ENCODE measurements at places on chromosomes 3 and 15.
A peak's percentile ranks its signal among the peaks of the same experiment; 100 is the strongest.

DNA sequence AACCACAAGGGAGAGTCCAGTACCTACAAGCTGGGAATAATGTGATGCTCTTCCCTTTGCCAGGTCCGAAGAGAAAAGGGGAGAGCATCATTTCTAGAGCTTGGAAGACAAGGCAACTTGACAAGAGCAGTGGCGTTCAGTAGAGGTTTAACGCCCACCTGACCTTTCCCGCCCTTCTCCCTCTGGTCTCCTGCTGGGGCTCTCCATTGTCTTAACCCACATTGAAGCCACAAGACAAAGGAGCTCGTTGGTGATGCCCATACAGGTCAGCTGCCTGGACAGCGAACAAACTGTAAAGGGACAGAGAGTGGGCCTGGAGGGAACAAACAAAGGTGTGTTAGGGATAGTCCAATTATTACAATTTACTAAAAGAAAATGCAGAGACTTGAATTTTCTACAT is 13.1 kb upstream of the DUT start:
- no peak for DNase-seq
- H3K36me3 ChIP-seq, result no peaks in the 10 kb centered on the region
- H3K4me1 ChIP-seq, result no peaks in the 10 kb centered on the region
- H3K27ac ChIP-seq, result no peak overlapping the region

DNA sequence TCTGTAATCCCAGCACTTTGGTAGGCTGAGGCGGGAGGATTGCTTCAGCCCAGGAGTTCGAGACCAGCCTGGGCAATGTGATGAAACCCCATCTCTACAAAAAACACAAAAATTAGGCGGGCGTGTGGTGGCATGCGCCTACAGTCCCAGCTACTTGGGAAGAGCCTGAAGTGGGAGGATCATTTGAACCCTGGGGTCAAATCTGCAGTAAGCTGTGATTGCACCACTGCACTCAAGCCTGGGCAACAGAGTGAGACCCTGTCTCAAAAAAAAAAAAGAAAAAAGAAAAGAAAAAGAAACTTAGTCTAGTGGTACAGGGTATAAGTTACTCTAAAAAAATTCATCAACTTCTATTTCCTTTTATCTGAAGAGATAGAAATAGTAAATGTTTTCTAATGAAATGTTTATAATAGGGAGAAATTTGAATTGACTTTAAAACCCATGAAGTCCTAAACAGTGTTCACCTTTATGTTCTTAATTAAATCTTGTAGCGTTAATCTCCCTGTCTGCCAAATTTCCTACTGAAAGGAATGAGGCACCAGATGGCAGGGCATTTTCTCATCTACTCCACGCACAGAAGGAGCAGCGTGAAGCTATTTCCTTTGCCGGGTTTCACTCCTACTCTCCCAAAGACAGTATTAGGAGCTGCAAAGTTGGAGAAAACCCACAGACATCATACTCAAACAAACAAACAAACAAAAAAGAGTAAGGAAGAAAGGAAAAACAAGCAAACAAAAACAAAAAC is 1.9 kb downstream of the PCLAF start:
- no peak for DNase-seq
- H3K27ac ChIP-seq, result no peak overlapping the region
- H3K4me3 ChIP-seq, result peak overlapping the region; percentile 55
- H3K36me3 ChIP-seq, result no peaks in the 10 kb centered on the region
- peaks cover 12% of the 10 kb centered on the region for H3K4me1 ChIP-seq

GRCh38 chr3:146575636-146576035 is 29.5 kb downstream of the PLSCR5 start:
- no peaks in the 10 kb centered on the region for H3K36me3 ChIP-seq
- no peaks in the 10 kb centered on the region for H3K4me1 ChIP-seq
- no peaks in the 10 kb centered on the region for H3K27me3 ChIP-seq
- no peak overlapping the region for H3K27ac ChIP-seq

DNA sequence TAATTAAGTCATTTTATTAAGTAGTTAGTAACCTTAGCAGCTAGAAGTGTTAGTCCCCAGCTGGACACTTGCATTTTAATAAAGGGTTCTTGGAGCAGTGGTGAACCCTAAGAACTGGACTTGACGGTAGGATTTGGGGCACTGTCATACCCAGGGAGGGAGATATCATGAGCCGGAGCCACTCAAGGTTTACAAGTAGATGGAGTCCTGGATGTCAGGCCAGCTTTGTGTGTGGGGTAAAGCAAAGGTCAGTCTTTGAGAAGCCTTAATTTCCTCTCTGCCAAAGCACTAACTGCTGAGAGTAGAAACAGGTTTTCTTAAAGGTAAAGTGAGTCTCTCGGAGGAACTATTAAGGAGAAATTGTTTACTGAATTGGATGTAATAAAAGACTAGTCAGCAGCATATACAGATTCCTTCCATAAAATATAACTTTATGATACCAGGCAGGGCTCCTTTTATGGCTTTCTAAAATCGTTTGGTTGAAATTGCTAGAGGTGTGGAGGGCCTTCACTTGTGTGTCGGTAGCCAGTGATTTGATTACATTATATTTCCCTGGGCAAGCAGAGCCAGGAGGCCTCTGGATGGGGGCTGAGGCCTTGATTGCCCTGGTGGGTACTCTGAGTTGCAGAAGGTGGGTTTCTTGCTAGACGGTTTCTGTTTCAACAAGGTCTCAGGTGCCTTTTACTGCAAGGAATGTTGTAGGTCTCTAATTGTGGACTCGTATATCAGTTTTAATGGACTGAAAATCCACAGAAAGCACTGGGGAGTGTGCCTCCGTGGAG is 23.1 kb downstream of the SQOR start:
- H3K27me3 ChIP-seq, result no peaks in the 10 kb centered on the region
- H3K27ac ChIP-seq, result no peak overlapping the region
- no peaks in the 10 kb centered on the region for H3K36me3 ChIP-seq
- H3K4me3 ChIP-seq, result no peak overlapping the region

DNA sequence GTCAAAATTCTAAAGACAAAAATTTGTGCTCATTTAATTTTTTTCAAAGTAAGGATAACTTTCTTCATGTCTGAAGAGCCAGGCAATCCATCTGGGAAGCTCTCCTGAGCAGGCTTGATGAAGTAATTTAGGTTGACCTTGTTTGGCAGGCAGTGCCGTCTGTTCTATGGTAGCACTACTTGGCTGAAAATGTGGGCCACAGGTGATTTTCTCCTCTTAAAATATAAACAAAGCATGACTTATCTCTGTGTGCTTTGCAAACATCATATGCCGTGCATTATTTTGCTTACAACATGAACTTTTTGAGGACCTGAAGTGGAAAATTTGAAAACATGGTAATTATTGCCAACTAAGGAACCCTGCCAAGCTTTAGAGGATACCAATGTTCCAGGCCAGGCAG is 143.2 kb downstream of the RAP2B start:
- H3K36me3 ChIP-seq, result no peaks in the 10 kb centered on the region
- no peak for DNase-seq
- H3K4me3 ChIP-seq, result no peak overlapping the region
- H3K27ac ChIP-seq, result no peak overlapping the region
- no peaks in the 10 kb centered on the region for H3K4me1 ChIP-seq

DNA sequence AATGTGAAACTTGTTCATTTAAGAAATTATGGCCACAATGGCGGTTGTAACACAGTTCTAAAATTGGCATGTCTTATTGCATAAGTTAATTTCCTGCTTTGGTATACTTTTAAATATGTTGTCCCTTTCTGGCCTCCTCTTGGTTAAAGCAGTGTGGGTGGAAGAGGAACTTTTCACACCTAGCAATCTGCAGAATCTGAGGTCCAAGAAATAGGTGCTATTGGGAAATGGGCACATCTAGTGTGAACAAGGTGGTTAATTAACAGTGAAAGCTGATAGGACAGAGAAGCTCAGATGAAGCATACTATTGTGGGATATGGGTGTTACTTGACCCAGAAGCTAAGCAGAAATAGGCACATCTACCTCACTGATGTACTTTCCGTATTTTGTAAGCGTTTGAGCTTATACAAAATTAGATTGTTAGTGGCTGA is 10.6 kb downstream of the CMC1 start:
- H3K27ac ChIP-seq, result no peak overlapping the region
- no peak for DNase-seq
- no peaks in the 10 kb centered on the region for H3K27me3 ChIP-seq
- H3K4me1 ChIP-seq, result no peaks in the 10 kb centered on the region
- H3K4me3 ChIP-seq, result no peak overlapping the region

- no peak overlapping the region for H3K4me3 ChIP-seq
- no peak overlapping the region for H3K27ac ChIP-seq
- H3K27me3 ChIP-seq, result peaks cover 47% of the 10 kb centered on the region
- DNase-seq, result no peak
- H3K36me3 ChIP-seq, result no peaks in the 10 kb centered on the region
These were observed 4.3 kb downstream of the SLC6A20 start for GRCh38 chr3:45792036-45792435.

- H3K27ac ChIP-seq, result no peak overlapping the region
- no peak overlapping the region for H3K4me3 ChIP-seq
- no peaks in the 10 kb centered on the region for H3K36me3 ChIP-seq
- H3K4me1 ChIP-seq, result no peaks in the 10 kb centered on the region
- DNase-seq, result no peak
- H3K27me3 ChIP-seq, result no peaks in the 10 kb centered on the region
These were observed 237.7 kb downstream of the NR1D2 start for GRCh38 chr3:24182756-24183155.

DNA sequence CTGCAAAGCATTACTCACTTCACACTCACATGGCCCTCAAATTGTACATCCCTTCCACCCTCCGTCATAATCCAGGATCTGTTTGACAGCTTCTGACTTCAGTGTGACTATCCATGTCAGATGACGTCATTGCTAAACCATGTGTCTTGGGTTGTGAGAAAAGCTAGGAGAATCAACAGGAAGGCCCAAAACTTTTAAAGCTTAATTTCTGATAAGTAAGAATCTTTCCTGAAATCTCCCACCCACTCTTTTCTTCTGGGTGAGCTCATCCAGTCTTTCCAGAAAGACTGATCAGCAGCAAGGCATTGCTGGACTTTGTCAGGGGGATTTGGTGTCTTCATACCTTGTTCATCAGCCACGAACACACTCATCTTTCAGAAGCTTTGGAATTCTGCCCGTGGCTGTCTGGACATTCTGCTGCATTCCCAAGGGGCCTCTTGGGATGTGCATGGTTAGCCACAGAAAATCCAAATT is 11.5 kb upstream of the LMCD1 start:
- H3K4me1 ChIP-seq, result no peaks in the 10 kb centered on the region
- no peaks in the 10 kb centered on the region for H3K36me3 ChIP-seq
- H3K27me3 ChIP-seq, result no peaks in the 10 kb centered on the region
- no peak overlapping the region for H3K27ac ChIP-seq
- no peak for DNase-seq

GRCh38 chr3:124834723-124835718 is 52.1 kb downstream of the ITGB5 start:
- H3K27me3 ChIP-seq, result no peaks in the 10 kb centered on the region
- peak overlapping the region; percentile 25 for H3K27ac ChIP-seq
- H3K4me1 ChIP-seq, result peaks cover 44% of the 10 kb centered on the region
- DNase-seq, result peak; percentile 90
- no peak overlapping the region for H3K4me3 ChIP-seq
- H3K36me3 ChIP-seq, result no peaks in the 10 kb centered on the region

- peaks cover 2% of the 10 kb centered on the region for H3K27me3 ChIP-seq
- H3K27ac ChIP-seq, result no peak overlapping the region
- DNase-seq, result no peak
- H3K36me3 ChIP-seq, result no peaks in the 10 kb centered on the region
- no peaks in the 10 kb centered on the region for H3K4me1 ChIP-seq
- no peak overlapping the region for H3K4me3 ChIP-seq
These were observed 52.3 kb upstream of the CNOT10 start for GRCh38 chr3:32632533-32633265.

DNA sequence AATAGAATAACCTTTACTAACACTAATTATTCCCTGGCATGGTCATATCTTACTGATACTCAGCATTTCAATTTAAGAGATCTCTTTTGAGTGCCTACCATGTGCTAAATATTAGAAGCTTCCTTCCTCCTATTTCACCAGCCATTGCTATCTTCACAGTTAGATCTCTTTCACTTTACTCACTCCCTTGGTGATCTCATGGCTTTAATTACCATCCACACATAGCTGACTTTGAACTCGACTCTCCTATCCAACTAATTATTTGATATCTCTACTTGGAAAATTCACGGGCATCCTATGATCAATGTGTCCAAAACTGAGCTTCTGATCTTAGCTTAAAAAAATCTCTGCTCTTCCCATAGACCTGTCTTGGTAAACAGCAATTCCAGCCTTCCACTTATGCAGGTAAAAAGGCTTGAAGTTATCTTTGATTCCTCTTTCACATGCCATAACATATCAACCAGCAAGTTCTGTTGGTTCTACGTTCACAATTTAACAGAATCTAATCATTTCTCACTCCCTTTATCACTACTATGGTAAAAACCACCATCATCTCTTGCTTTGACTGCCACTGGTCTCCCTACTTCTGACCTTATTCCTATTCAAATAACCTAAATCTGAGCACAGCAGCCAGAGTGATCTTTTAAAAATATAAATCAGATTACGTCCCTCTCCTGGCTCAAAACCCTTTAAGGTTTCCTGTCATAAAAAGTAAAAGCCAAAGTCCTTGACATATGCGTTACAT is 41.8 kb downstream of the HLTF start:
- no peak overlapping the region for H3K27ac ChIP-seq
- no peak for DNase-seq
- no peak overlapping the region for H3K4me3 ChIP-seq

GRCh38 chr3:24519368-24520100 is 24.9 kb upstream of the THRB start:
- H3K36me3 ChIP-seq, result no peaks in the 10 kb centered on the region
- no peak overlapping the region for H3K4me3 ChIP-seq
- no peak for DNase-seq
- no peak overlapping the region for H3K27ac ChIP-seq

DNA sequence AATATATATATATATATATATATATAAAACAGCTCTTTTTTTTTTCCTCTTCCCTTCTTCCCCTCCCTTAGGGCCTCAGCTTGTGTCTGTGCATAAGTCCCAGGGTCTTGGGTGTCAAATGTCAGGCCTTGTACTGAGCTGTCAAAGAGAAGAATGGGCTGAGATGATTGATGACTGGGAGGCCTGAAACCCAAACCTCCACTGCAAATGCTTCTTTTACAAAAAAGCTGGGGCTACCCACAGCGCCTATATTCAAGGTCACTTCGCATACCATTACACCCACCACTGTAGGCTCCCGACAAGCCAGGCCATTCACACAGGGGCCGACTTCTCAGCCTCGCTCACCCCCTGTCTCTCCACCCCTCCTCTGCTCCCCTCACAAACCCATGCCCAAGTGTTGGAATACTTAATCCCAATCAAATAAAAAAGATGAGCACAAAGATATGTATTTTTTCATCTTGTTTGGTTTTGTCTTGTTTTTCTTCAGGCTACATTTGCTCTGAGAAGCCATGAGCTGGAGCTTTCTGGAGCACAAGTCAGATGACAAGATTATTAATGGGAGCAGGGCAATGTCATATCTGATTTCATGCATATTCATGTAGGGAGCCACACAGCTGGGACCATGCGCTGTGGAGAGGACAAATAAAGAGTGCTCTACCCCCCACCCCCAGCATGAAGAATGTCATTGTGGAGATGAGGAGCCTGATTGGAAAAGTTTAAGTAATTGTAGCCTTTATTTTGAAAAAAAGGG is 614.4 kb upstream of the NR2F2 start:
- H3K36me3 ChIP-seq, result no peaks in the 10 kb centered on the region
- H3K27me3 ChIP-seq, result no peaks in the 10 kb centered on the region
- DNase-seq, result no peak
- H3K4me1 ChIP-seq, result peaks cover 11% of the 10 kb centered on the region
- no peak overlapping the region for H3K27ac ChIP-seq

All from endothelial cell of umbilical vein (primary cell).